Stimulated activated CD8-positive, alpha-beta memory T cell treated with anti-CD3 and anti-CD28 coated beads, Interleukin-4, amount 100 ng/mL, for 4 hours (primary cell): ENCODE measurements at places on chromosomes 5 and 9.

DNA sequence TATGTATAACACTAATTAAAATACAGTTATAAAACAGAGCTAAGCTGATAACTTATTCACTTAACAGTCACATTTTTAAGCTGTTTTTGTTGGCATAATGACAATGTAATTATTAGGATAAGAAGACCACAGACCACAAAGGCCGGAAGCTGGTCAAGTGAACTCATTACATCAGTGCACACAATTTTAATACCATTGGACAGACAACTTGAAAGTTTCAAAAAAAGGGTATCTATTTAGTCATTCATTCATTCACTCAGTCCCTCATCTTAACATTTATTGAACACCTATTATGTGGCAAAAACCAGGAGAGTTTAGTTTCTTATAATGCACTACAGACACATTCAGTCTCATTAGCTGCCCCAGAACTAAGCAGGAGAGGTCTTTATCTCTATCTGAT, 11.6 kb downstream of the ERP44 start:
- DNase-seq: no peak

DNA sequence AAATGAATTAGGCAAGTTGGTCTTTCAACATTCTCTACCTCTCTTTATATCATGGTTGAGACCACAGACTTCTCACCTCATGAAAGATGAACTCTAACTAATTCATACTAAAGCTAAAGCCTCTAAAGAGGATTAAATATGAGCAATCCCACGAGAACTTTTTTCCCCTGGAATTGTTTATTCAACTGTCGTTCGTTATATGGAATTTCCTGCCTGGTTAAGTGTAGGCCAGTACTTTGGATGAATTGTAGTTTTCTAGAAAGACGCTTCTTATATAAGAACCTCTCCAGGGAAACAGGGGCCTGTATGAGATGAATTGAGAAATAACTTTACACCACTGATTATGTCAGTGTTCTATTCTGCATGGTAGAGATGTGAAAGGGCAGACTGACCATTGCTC, 42.9 kb downstream of the PDCD1LG2 start:
- no peak for DNase-seq

- no peak for DNase-seq
These were observed 875 bp downstream of the ACO1 start for GRCh38 chr9:32385152-32385884.

GRCh38 chr5:164277720-164278119, 772.3 kb downstream of the MAT2B start:
- DNase-seq: no peak

DNA sequence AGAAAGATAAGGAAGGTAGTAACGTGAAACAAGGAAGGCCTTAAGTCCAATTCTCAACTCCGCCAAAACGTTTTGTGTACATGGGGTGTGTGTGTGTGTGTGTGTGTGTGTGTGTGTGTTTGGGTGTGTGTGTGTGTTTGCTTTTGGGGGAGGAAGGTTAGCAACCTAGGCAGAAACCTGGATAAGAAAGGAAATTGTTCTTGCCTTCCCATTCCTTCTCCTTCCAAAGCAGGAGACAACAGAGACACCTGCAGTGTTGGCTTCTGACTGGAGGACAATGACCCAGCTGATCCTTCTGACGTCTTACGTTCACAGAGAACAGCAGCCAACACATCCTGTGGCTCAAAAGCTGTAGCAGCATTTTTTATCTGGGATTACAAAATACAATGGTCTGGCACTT, 4.1 kb upstream of the CCNG1 start:
- no peak for DNase-seq

DNA sequence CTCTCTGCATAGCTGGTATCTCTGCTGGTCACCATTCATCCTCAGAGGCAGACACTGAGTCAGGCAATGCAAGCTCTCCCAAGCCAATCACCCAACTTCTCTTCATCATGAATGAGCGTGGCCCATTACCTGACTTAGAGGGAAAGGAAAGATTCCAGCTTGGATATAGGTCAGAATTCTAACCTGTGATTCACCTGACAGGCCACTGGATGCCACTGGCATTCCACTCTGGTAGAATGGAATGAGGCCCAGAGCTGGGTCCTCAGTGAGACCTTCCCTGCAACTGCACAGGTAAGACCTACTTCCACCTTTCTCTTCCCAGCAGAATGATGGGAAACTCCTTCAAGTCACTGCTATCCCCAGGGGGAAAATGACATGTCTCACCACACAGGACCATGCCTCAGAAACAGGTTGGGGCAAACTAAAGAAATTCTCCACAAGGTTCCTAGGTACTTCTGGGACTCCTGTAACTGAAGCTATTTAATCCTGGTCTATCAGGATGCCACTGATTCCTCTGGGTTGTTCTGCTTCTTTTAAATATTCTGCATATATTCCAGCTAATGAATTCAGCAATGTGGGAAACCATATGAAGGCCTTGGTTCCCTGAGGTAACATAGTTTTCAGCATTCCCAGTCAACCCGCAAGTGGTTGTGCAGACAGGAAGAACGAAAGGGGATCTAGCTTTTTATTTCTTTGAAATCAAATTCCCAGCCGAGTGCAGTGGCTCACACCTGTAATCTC, 62.0 kb downstream of the SUSD1 start:
- no peak for DNase-seq

DNA sequence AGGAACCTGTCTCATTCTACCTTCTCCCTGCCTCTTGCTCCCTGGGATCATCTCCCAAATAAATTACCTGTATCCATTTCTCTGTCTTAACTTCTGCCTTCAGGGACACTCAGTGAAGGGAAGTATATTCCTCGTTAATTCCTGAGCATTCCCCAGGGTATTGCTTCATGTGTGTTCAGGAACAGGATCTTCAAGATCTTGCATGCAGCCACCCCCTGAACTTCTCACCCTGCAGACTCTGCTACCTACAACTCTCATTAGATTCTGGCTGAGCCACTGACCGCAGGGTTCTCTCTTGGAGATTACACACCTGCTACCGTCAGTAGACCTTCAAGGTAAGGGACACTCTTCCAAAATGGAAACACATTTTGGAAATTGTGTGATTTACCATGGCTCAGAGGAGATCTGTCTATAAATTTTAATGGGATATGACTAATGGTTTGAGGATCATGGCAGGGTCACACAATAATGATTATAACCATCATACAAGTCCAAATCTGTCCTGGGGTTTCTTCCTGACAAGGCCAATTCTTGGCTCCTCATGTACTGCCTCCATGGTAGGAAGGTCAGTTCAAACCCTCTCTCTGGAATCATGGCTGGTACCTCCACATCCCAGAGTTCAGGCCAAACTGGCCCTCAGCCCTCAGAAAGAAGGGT, 38.9 kb upstream of the UGCG start:
- no peak for DNase-seq

GRCh38 chr5:16784843-16785791, 151.0 kb downstream of the MYO10 start:
- DNase-seq: no peak

DNA sequence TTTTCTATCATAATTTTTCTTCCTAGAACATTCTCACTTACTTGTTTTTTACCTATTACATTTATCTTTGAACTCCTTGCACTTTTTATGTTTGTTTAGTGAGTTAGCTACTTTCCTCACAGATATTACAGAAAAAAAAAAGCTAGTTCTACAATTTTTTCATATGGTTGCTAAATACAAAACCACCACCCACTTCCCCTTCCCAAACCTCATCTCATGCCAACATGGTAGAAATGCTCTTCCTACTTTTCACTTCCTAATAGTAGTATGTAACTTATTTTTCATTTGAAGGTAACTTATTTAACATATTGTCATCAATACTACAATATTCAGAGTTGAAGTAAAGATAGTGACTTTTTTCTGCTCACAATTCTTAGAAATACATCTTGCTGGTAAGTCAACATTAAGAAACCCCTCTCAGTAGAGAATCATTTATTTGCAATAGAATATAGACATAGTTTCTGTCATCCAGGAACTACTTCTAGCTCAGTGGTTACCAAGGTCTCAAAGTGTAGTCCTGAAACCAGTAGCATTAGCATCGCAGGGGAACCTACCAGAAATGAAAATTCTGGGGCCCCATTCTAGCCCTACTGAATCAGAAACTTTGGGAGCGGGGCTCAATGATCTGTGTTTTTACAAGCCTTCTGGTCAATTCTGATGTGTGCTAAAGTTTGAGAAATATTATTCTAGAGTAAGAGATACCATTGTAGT, 1124.6 kb downstream of the DTWD2 start:
- no peak for DNase-seq

DNA sequence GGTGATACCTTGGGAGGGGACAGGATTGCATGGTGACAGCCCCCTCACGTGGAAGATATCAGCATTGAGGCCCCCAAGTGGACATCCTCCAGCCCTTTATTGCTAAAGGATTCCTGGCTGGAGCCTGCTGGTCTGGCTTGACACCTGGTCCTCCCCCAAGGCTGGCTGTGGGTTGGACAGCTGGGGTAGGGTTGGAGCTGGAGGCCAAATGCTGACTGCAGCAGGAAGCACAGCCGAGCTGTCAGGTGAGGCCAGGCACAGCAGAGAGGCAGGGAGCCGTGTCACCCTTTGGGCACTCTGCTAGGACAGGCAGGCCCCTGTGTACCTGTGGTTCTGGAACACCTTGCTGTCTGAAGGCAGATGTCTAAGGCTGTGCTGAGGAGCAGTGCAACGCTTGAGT, 2.2 kb downstream of the CACFD1 start:
- no peak for DNase-seq

GRCh38 chr9:16848179-16848578, 22.3 kb downstream of the BNC2 start:
- no peak for DNase-seq

- no peak for DNase-seq
These were observed 3.1 kb downstream of the LHX3 start for GRCh38 chr9:136201609-136202453.

DNA sequence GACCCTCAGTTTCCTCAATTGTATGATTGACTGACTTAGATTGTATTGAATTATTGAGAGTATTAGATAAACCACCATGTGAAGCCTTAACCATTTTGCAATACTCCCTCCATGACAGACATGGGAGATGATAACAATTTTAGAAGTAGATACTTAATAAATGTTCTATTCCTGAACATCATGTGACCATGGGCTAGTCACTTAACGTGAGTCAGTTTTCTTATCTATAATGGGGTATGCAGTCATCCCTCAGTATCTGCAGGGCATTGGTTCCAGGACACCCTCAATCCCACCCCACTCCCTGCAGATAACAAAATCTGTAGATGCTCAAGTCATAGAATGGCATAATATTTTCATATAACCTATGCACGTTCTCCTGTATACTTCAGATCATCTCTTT, 31.0 kb downstream of the SNX18 start:
- DNase-seq: no peak

DNA sequence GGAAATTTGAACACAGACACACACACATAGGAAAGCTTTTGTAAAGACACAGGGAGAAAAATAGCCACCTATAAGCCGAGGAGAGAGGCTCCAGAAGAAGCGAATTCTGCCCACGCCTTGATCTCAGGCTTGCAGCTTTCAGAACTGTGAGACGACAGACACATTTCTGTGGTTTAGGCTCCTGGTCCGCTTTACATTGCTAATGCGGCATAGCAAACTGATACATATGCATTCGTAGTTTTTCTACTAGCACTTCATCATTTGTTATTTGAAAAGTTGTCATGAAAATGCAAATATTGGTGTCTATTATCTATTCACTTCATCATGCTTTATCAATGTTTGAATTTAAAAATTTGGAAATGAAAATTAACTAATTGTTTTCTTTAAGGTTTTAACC, 674.9 kb downstream of the SEMA5A start:
- no peak for DNase-seq

GRCh38 chr9:72480921-72481320, 40.5 kb upstream of the TMC1 start:
- DNase-seq: no peak

GRCh38 chr9:114503522-114504340, 1.5 kb downstream of the WHRN start:
- no peak for DNase-seq

DNA sequence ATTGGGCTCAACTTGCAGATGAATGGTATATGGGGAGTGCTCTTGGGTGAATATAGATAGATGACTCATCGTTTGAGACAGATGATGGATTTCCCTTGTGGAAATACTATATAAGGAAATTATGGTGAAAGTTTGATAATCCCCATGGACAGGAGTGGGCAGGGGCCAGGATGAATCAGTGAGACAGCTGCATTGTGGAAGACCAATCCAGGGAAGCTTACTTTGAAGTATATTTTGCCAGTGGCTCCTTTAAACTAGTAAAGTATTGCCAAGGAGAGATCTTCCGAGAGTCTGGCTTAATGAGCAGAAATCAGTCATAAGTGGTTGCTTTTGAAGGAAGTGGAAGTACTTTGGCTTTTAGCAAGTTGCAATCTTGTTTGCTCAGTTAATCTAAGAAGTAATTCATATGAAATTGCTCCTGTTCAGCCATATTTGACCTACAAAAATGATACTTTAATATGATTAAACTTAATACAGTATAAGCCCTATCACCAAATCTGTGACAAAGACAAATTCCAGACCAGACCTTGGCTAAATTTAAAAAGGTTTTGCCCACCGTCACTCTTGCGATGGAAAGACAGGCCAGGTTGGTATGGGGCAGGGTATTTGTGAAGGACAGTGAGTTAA, 9.3 kb upstream of the TNC start:
- no peak for DNase-seq

GRCh38 chr9:129777769-129778130, 24.9 kb upstream of the PTGES start:
- DNase-seq: no peak

GRCh38 chr9:124350494-124351263, 64.6 kb downstream of the PSMB7 start:
- no peak for DNase-seq

GRCh38 chr9:102728946-102729345, 266.2 kb upstream of the CYLC2 start:
- DNase-seq: no peak

DNA sequence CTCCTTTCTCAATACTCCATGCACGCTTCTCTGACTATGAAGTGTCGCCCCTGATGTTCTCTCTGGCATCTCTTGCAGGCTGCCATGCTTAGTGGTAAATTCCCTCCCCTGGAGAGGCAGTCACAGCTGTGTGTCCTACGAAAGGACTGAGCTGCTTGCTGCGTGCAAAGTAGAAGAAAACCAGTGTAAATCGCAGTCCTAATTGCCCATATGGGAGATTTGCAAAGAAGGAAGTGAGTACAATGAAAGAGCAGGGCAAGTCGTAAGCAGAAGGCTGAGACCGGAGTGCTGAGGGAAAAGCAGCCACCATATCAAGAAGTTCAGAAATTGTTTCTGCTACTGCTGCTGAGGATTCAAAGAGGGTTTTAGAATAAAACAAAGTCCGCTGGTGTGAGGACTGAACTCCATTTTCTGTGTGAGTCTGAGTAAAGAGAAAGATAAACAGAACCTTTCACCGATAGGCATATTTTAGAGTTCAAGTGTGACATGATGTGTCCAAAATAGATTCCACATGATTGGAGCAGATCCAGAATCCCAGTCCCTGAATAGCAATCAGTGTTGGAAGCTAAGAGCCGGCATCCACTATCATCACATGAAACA, 507.8 kb upstream of the MPDZ start:
- no peak for DNase-seq
